SK-MEL-5 (cell line): ENCODE measurements at places on chromosomes 7 and 10. TPM values are rescaled to one million over a fixed set of nuclear protein-coding genes. Genes with fewer than 3 reads are reported as not detected.

ANLN gene
- total RNA-seq: 66.7 and 67.6 TPM in 2 replicates

- no peak for DNase-seq
Observed at GRCh38 chr7:50227726-50228125, 76.8 kb upstream of the IKZF1 start.

NOC3L gene
- total RNA-seq: 37.5 and 42.6 TPM in 2 replicates

DNA sequence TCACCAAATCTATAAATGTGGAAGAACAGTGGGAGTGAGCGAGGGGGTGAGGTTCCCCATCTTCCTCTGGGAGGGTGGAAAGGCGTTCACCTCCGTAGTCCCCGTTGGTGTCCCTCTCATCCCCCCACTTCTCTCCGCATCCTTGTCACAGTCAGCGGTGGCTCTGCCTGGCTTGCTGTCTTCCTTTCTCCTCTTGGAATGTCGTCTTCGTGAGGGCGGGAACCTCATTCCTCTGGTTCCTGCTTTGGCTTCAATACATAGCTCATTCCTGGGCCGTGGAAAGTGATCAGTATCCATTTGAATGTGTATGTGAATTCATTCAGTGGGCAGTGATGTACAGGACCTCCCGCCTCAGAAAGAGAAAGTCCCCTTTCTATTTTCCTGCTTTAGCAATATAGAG lies 289.4 kb downstream of the CAMK1D start:
- no peak for DNase-seq
